SJCRH30 (cell line): ENCODE measurements at places on chromosomes 2 and 18. TPM values are rescaled to one million over a fixed set of nuclear protein-coding genes. Genes with fewer than 3 reads are reported as not detected.

The ATP8B1 gene
- total RNA-seq: not detected in 2 replicates

The DSG4 gene
- not detected in 2 replicates for total RNA-seq

The CIB4 gene
- not detected in 2 replicates for total RNA-seq

DNA sequence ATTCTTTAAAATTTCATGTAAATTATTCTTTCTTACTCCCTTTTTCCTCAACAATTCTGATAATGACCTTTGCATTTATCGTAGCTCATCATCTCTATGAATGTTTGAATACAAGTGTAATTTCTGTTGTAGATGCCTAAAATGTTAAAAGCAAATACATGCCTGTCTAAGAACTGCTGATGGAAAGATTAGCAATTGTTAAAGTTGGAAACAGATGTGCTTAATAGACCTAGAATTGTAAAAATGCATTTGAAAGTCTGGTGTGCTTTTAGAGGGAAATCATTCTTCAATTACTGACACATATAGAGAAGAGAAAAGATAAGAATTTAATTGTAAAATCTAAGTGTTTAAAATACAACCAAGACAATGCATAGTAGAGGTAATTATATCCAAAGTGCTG, 50.4 kb downstream of the CCDC102B start:
- no peak for DNase-seq
- H3K4me1 ChIP-seq: no peaks in the 10 kb centered on the region
- no peaks in the 10 kb centered on the region for H3K27me3 ChIP-seq
- no peak overlapping the region for H3K27ac ChIP-seq

DNA sequence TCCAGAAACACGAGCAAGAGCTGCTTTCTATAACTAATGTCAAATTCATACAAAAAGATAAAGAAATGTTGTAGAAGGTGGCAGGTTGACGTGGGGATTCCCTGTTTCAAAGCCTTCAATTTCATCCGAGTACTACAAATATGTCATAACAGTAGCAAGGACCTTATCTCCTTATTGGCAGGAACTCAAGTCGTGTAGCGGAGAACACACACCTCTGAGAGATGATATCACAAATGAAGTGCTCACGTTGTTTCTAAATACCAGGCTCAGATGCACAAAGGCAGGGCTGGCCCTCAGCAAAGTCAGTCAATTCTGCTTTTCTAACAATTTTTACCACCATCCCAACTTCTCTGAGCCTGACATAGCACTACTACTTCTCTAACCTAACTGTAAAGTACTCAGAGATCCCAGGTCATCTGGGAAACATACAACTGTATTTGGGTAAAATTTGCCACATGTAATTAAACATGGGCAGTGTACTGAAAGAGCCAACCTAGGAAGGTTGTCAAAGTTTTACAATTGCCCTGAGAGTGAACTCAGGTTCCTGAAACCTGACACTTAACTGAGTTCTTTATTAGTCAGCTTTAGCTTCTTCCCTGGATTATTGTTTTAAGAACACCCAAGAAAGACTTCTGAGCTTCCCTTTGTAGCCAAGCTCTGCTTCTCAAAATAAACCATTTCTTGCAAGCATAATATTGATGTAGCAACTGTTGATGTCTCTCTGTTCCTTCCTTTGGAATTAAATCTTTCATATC, 813.7 kb upstream of the ACVR2A start:
- DNase-seq: peak; percentile 70
- H3K4me1 ChIP-seq: peaks cover 27% of the 10 kb centered on the region

The IL1R2 gene
- total RNA-seq: not detected in 2 replicates

- no peaks in the 10 kb centered on the region for H3K4me1 ChIP-seq
- no peak for DNase-seq
- no peaks in the 10 kb centered on the region for H3K36me3 ChIP-seq
- no peak overlapping the region for H3K4me3 ChIP-seq
- no peaks in the 10 kb centered on the region for H3K27me3 ChIP-seq
- H3K27ac ChIP-seq: no peak overlapping the region
Measured at GRCh38 chr18:11105463-11105862, 43.9 kb downstream of the PIEZO2 start.

DNA sequence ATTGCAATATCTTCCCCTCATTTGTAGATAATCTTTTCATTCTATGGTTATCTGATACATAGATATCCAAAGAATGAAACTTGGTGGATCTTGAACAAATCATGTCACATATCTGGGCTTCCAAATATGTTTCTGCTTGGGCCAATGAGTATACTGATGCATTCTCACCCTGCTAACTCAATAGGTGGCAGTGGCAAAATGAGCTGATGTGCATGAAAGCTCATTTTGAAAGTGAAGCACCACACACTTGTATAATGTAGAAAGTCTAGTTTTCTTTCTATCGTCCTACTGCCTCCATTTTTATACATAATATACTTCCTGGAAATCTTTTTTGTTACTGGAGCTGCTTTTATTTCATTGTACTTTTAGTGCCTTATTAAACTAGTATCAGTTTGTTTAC, 208.2 kb downstream of the PRKCE start:
- H3K27ac ChIP-seq: no peak overlapping the region
- H3K27me3 ChIP-seq: no peaks in the 10 kb centered on the region
- no peak overlapping the region for H3K4me3 ChIP-seq
- no peak for DNase-seq
- H3K4me1 ChIP-seq: peaks cover 10% of the 10 kb centered on the region

- H3K27ac ChIP-seq: no peak overlapping the region
- H3K4me1 ChIP-seq: no peaks in the 10 kb centered on the region
- no peaks in the 10 kb centered on the region for H3K36me3 ChIP-seq
- DNase-seq: no peak
Measured at GRCh38 chr2:214649440-214650205, 159.9 kb downstream of the BARD1 start.

DNA sequence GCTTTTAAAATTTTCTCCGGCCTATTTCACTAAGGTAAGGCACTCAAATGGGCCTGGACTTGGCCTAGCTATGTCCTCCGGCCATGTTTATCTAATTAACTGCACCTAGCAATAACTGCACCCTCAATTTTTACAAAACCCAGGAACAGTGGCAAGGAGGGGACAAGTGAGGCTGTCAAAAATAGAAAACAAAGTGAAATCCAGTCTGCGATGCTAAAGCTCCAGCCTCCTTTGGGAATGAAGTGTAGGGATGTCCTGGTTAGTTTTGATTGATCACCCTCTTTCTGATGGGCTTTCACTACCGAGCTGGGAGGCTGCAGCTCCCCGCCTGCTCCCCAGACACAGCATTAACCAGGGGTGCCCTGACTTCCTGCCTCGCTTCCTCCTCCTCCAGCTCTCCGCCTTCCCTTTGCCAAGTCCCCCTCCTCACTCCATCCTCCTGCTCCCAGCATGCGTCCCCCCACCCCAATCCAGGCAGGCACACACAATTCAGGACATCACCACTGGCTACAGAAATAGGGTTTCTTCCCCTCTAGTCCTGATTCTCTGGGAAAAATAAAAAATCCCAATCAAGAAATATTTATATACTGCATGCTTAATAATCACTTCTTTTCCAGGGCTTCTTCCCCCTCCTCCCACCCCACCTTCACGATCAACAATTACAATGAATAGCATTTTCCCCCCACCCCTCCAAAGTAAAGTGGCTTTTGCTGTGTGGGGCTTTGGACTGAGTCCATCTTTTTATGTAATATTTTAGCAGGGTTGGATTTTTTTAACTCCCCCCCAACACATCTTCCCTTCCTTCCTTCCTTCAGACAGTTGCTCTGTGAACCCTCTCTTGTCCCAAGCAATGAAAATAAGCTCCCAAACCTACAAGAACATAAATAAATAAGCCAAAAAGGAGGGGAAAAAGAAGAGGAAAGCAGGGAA, 3.3 kb upstream of the POU3F3 start:
- peaks cover 4% of the 10 kb centered on the region for H3K27me3 ChIP-seq
- H3K27ac ChIP-seq: no peak overlapping the region
- no peaks in the 10 kb centered on the region for H3K36me3 ChIP-seq

The CPLX4 gene
- not detected in 2 replicates for total RNA-seq

The RSAD2 gene
- total RNA-seq: not detected in 2 replicates

DNA sequence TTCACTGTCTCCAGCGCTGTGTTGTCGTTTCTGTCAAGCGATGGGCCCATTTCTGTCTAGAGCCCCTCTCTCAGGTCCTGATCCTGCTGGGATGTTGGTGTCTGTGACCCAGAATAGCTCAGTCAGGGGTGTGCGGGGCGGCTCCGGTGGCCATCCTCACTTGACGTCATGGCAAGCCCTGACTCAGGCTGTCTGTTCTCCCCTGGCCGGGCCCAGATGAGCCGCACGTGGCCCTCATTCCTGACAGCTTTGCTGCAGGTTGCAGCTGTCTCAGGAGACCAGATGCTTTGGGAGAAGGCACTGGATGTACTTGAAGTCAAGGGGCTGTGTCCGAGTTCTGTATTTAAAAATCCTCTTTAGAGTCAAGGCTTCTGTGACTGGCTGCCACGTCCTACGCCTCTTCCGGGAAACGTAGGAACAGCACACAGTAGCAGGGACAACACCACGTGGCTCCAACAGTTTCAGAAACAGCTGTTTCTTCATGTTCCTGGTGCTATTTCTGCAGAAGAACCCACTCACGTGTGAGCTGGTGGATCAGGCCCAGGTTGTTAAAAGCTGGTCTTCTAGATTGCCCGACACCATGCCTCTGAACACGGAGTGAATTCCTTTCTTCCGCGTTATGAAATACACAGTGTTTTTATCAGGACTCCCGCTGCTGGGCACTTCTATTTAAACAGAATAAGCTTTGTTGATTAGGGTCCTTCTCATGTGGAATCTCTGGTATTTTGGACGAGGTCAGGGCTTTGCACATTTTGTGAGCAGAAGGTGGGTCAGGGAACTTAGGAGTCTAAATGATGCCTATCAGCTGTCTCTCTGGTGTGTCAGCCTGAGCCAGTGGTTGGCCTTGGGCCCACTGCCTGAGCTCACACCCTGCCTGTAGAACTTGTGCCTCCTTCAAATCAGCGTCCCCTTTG, 28.3 kb upstream of the NTSR2 start:
- no peaks in the 10 kb centered on the region for H3K27me3 ChIP-seq
- H3K4me1 ChIP-seq: peaks cover 16% of the 10 kb centered on the region
- DNase-seq: peak; percentile 52
- peak overlapping the region; percentile 22 for H3K27ac ChIP-seq
- H3K36me3 ChIP-seq: no peaks in the 10 kb centered on the region
- H3K4me3 ChIP-seq: peak overlapping the region; percentile 10

DNA sequence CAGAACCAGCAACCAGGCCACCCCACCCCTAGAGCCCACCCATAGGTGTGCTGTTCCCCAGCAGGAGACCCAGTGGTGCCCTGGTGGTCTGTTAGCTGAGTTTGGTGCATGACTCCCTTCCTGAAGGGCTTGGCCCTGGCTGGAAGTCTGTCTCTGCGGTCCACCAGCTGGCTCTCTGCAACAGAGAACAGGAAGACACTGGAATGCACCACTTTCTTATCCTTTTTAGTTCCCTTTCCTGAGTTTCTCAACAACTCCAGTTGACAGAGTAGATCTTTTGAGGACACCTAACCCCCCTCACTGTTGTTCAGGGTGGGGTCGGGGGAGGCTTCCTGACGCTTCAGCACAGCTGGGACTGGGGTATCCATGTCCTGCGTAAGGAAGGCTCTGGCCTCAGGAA, 11.9 kb upstream of the RPL37A start:
- H3K36me3 ChIP-seq: no peaks in the 10 kb centered on the region
- no peak overlapping the region for H3K4me3 ChIP-seq
- no peaks in the 10 kb centered on the region for H3K4me1 ChIP-seq
- no peak for DNase-seq
- no peaks in the 10 kb centered on the region for H3K27me3 ChIP-seq

- no peak overlapping the region for H3K4me3 ChIP-seq
- no peaks in the 10 kb centered on the region for H3K4me1 ChIP-seq
- H3K27me3 ChIP-seq: peaks cover 44% of the 10 kb centered on the region
- DNase-seq: no peak
Measured at GRCh38 chr2:27105981-27106380, 12.9 kb downstream of the CGREF1 start.

The C2orf66 gene
- total RNA-seq: 0.06 and 0.08 TPM in 2 replicates

DNA sequence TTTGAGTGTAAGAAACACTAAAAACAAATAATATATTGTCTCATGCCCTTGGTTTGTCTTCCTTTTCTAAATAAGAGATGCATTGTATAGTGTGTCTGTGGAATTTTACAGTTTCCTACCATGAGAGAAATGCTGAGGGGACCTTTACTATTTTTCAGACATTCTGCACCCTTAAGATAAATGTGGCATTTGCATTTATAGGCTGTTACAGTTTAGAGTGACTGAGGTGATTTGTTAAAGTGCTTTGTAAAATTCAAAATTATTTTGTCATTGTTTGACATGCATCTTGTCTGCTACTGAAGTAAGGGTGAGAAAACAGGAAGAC, 78.9 kb upstream of the ZSWIM2 start:
- H3K4me1 ChIP-seq: no peaks in the 10 kb centered on the region
- H3K4me3 ChIP-seq: no peak overlapping the region
- H3K36me3 ChIP-seq: no peaks in the 10 kb centered on the region
- no peak overlapping the region for H3K27ac ChIP-seq

- no peaks in the 10 kb centered on the region for H3K27me3 ChIP-seq
- no peak overlapping the region for H3K27ac ChIP-seq
- H3K4me1 ChIP-seq: no peaks in the 10 kb centered on the region
- no peak for DNase-seq
- H3K4me3 ChIP-seq: no peak overlapping the region
Measured at GRCh38 chr18:43067570-43067969, 47.9 kb downstream of the RIT2 start.

The GNAL gene
- 2.6 and 2.9 TPM in 2 replicates for total RNA-seq

DNA sequence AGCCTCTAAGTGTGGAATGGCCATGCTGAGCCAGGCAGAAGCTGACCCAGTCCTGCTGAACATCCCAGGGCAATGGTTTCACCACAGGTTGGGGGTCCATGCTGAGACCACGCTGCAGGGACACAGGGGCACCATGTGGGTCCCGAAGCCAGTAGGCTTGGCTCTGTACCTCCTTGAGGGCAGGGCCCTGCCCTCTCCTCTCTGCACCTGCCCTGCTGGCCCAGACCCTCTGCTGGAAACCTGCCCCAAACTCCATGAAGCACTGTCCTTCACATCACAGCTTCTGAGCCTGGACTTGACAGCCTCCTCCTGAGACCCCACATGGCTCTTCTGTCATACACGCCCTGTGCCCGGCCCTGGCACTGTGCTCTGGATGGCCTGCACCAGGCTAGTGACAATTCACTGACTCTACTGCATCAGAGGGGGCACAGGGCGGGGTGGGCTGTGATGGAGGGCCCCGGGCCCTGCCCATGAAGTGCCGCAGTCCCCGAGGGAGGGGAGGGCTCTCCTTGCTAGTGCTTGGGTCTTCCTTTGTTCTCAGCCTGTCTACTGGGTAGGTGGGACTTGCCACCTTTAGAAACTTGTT, 24.7 kb downstream of the HS6ST1 start:
- no peak for DNase-seq
- H3K36me3 ChIP-seq: no peaks in the 10 kb centered on the region
- peaks cover 17% of the 10 kb centered on the region for H3K4me1 ChIP-seq
- H3K27ac ChIP-seq: no peak overlapping the region
- no peaks in the 10 kb centered on the region for H3K27me3 ChIP-seq
- no peak overlapping the region for H3K4me3 ChIP-seq

DNA sequence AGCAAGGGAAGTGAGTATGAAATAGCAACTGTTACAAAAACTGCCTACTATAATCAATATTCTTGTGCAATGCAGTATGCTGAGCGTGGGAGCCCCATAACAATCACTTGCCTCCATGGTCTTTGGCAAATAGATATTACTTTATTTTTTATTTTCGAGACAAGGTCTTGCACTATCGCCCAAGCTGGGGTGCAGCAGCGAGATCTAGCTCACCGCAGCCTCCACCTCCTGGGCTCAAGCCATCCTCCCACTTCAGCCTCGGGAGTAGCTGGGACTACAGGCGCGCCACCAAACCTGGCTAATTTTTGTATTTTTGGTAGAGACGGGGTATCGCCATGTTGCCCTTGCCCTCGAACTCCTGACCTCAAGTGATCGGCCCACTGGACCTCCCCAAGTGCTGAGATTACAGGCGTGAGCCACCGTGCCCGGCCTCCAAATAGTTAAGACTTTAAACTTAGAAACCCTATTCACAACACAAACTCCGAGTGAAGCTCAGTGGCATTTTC, 1.2 kb upstream of the CCNT2 start:
- H3K27me3 ChIP-seq: no peaks in the 10 kb centered on the region
- H3K27ac ChIP-seq: peak overlapping the region; percentile 98
- DNase-seq: peak; percentile 28
- H3K4me3 ChIP-seq: peak overlapping the region; percentile 95
- H3K4me1 ChIP-seq: peaks cover 9% of the 10 kb centered on the region; the same call in 1 of the 2 replicates

The OR6B2 gene
- not detected in 2 replicates for total RNA-seq
